ENCODE measurements at places on chromosomes 2 and 18. TPM values are rescaled to one million over a fixed set of nuclear protein-coding genes. Genes with fewer than 3 reads are reported as not detected.

DNA sequence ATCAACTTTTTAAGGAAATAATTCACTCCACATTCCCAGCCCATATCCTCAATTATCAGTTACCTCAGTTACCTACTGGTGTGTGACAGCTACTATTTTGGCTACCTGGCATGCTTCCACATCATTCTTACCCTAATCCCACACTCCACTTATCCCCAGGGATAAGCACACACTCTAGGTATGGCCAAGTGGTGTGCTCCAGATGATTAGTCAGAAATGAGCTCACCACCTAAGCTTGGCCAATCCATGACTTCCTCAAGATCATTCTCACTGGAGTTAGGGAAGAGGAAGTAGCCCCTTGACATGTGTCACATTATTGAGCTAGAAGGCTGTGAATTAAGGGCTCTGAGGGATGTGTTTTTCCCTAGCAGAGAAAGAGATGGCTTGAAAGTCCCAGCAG, 20.9 kb upstream of the SMAD4 start:
- no peak for DNase-seq

DNA sequence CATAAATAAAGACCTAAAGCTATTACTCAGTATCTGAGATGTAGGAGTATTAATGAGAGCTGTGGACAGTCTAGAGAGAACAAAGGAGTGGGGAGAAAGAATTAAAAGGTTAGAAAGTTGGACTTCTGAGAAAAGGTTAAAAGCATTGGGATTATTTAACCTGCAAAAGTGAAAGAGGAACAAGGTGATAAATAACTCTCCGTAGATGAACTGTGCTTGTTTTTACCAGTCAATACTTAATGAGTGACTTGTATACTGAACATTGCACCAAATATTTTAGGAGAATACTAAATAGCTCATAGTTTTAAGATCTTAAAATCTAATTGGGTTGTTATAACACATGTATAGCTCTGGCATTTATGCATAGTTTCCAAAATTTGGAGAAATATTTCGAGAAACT, 137.5 kb downstream of the GPD2 start:
- DNase-seq = no peak

DNA sequence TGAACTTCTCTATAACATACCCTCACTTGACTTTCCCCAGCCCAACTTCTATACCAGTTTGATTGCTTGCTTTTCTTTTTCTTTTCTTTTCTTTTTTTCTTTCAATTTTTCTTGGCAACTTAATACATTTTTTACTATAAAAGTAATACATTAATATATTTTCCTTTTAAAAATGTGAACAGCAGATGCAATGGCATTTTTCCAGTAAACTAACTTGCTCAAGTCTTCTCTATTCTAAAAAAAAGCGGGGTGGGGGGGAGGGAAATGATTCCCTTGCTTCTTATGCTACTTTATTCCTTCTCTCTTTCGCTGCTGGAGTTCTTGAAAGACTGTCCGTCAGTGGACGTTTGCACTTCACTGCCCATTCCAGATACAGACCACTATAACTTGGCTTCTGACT, 70.5 kb downstream of the RBMS1 start:
- no peak for DNase-seq

GRCh38 chr18:9902832-9903231, 11.0 kb upstream of the VAPA start:
- peak; percentile 39 for DNase-seq

DNA sequence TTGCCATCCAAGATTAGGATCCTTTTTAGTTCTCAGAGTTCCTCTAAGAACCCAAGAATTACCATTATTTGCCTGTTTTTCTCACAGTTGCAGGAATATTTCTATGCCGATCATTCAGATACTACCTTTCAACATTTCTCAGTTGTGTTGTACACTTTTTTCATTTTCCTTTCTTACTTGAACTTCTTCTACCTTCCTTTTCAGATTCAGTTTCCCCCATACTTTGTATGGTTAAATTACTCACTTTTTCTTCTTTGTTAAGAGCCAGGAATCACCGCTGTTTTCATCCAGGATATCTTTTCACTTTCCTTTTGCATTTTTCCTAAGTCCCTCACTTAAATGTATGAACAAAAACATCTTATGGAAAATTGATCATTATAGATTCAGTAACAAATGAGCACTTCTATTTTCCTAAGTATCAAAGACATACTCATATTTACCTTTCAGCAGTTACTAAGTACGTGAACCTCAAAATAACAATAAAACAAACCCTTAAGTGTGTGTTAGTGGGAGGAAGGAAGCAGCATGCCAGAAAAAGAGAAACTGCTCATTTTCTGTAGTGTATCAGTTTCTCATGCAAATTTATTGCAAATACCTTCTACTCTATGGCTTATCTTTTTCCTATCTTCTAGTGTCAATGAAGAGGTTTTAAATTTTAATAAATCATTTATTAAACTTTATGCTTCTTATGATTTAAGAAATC, 64.3 kb upstream of the STAT1 start:
- DNase-seq = no peak

DNA sequence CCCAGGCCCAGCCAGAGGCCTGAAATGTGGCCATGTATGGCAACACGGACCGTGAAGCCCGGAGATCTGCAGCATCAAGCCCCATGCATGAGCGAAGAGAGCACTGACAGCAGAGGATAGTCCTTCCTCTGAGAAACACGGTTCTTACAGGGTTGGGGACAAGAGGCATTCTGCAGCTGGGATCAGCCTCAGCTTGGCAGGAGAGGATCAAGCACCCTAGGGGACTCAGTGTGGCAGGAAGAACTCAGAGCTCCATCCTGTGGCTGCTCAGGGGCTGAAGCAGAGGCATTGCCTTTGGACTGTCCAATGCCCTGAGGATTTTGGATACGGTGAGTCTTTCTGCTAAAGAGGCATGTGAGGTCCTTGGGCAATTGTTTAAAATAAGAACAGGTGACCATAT, 368.7 kb downstream of the ZNF516 start:
- no peak for DNase-seq

- peak; percentile 8 for DNase-seq
Observed at GRCh38 chr18:79617511-79618500, 61.8 kb upstream of the CTDP1 start.

GRCh38 chr18:74013955-74014354, 133.7 kb downstream of the FBXO15 start:
- DNase-seq = no peak

DNA sequence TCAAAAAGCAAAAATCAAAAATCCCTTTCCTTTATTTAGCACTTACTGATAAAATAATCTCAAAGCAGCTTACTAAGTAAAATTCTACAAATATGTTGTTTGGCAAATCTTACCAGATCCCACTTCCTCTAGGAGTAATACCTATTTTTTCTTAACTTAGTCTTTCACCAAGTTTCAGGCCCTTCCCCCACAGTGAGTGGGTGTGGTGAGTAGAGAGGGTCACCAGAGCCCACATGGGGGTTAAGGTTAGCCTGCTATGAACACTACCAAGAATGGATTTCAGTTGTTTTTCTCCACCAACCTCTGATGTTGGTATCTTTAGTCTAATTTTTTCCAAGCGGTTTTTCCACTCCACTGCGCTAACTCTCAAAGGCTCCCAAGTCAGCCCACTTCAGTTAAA, 23.2 kb downstream of the PIAS2 start:
- DNase-seq = no peak

DNA sequence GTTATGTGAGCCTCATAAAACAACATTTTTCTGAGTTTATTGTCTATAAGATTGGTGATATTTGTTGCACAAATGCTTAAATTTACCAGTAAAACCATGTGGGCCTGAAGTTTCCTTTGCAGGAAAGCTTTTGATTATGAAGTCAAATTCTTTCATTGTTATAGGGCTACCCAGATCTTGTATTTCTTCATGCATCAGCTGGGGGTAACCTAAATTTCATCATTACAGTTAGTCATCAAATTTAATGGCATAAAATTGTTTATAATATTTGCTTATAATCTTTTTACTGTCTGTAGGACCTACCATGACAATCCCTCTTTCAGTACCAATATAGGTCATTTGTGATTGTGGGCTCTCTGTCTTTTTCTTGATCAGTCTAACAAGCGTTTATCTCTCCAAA, 47.8 kb downstream of the SMAD2 start:
- no peak for DNase-seq

- DNase-seq = no peak
Observed at GRCh38 chr2:221893501-221893900, 321.4 kb upstream of the EPHA4 start.

- no peak for DNase-seq
Observed at GRCh38 chr2:61295981-61296380, 134.0 kb downstream of the C2orf74 start.

DNA sequence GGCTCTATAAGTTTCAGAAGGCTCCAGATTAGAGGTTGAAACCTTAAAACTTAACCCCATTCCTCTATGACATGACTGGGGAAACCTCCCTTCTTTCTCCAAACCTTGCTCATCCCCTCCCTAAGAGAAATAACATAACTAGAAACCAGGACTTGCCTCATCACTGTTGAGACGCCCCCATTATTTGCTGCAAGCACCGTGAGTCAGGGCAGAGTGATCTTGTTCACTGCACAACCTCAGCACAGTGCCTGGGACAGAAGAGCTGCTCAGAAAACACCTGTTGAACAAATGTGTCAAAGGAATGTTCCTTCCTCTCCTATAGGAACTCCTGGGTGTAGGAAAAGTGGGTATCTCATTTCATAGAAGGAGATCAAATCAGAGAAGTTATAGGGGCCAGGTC, 132.7 kb upstream of the CTAGE1 start:
- DNase-seq = no peak

DNA sequence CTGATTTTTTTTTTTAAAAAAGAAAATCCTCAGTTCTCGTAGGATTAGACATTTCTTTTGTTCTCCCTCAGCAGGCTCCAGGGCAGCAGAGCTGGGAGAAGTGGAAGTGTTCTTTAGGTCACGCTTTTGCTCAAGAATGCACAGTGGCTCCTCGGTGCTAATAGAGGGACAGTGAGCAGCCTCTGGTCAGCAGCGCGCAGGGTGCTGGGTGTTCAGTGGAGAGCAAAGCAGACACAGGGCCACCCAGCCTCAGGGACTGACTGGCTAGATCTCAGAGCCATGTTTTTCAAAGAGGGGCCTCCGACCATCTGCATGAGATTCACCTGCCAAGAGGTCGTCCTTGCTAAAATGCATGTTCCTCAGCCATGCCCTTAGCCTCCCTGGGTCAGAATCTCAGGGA, 218.8 kb downstream of the HAUS1 start:
- no peak for DNase-seq

GRCh38 chr2:113872201-113872600, 17.7 kb upstream of the ACTR3 start:
- DNase-seq = no peak

DNA sequence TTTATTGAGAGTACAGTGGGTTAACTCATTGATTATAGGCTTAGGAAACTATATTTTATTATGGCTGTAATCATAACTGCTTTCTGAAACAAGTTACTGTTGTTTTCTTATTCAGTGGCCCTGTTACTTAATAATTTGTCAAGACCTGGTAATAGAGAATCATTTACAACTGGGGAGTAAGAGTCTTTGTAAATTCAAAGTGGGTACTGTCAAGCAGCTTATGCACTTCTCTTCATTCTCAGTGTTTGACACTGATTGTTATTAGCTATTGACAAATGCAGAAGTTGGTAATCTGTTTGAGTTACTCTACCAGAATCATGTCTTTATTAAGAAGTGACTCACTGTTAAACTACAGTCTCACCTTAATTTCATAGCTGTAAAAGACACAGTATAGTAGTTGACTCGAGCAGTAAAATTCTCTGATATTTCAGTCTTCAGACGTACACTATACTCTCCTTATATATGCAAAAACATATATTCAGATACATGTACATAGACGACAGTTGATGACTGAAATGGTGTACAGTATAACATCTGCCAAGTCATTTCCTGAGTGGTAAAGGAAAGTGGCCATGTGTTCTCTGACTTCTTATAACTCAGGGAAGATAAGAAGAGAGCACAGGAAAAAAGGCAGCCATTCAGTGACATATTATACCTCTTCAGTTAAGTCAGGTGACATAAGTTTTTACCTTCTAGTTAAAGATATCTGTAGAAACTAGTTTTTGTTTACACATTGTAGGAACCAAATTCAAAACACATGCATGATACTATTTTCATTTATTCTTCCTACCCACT, 36.0 kb upstream of the TTC27 start:
- no peak for DNase-seq

GRCh38 chr2:200300638-200301314, 5.7 kb upstream of the SPATS2L start:
- DNase-seq = peak; percentile 36

GRCh38 chr2:62660582-62661262, 44.8 kb upstream of the EHBP1 start:
- DNase-seq = no peak

- DNase-seq = no peak
Observed at GRCh38 chr2:2614452-2614851, 283.4 kb upstream of the MYT1L start.

GRCh38 chr2:26462100-26462499, 15.8 kb downstream of the OTOF start:
- no peak for DNase-seq

GRCh38 chr2:9264301-9264700, 57.7 kb downstream of the ASAP2 start:
- no peak for DNase-seq

GRCh38 chr2:29657674-29658073, 263.7 kb downstream of the ALK start:
- no peak for DNase-seq

DNA sequence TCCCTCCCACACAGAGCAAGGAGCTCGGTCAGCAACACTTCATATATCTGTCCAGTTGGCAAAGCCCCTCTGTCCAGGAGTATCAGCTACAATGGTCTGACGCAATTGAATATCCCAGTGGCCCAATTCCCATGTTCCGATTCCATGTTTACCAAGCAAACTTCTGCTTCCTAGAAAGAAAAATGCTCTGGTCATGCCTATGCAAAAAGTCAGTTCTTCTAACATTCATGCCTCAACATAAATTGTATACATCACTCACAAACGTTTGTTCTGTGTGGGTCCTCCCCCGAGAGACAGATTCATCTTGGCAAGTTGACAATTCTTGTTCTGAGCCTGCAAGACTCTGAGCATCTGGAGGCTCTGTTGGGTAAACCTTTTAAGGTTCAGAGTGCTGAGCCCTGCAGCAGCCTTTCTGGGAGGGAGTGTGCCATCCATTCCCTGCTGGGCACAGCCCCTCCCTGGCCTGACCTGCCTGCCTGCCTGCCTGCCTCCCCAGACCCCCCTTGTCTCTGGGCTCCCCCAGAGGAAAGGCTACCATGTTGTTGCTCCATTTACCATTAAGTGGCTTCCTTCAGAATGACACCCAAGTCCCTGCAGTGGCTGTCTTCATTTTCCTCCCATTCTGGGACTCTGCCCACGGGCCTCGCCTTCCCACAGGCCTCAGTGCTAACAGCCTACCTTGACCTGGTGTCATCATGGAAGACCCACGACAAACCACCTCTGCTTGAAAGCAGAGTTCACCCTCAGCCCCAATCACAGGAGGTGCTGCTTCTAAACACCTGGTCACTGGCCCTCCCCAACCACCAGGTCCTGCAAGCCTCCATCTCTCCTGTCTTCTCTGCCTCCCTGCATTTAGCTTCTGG, 37.6 kb upstream of the TAF1B start:
- peak; percentile 20 for DNase-seq

GRCh38 chr2:11775384-11775783, 29.0 kb downstream of the LPIN1 start:
- DNase-seq = no peak

The PID1 gene
- total RNA-seq = 17.6 TPM

The VIT gene
- 3.0 TPM for total RNA-seq

The UGT1A5 gene
- not detected for total RNA-seq

The TFCP2L1 gene
- total RNA-seq = 0.16 TPM

The NT5C1B gene
- not detected for total RNA-seq

The VAMP5 gene
- 21.0 TPM for total RNA-seq

The EHD3 gene
- total RNA-seq = 31.9 TPM

The EML6 gene
- total RNA-seq = 1.2 TPM

The ST8SIA3 gene
- total RNA-seq = not detected

The SKOR2 gene
- not detected for total RNA-seq

The SOX11 gene
- 0.48 TPM for total RNA-seq

The REG3G gene
- total RNA-seq = not detected

The CNOT11 gene
- 45.1 TPM for total RNA-seq

All from heart left ventricle (tissue), 16 donors.